Activated CD8-positive, alpha-beta memory T cell treated with anti-CD3 and anti-CD28 coated beads, Interleukin-2, amount 50 U/mL, for 48 hours (primary cell): ENCODE measurements at places on chromosomes 12 and 14.
A peak's percentile ranks its signal among the peaks of the same experiment; 100 is the strongest.

- DNase-seq: no peak
These were observed 158.5 kb upstream of the HMGA2 start for GRCh38 chr12:65665817-65666216.

DNA sequence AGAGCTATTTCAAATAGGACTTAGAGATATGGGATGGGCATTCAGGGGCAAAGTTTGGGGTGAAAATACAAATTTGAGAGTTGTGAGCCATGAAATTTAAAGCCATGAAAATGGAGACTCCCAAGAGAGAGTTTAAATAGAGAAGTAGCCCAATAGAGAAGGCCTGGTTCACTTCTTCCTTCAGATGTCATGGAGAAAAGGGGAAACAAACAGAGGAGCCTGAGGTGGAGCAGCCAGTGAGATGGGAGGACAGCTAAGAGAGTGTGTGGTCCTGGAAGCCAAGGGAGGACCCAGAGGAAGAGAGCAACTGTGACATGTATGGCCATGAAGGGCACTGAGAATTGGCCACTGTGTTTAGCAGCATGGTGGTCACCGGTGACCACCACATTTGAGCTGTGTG, 12.3 kb upstream of the DYNLL1 start:
- no peak for DNase-seq

DNA sequence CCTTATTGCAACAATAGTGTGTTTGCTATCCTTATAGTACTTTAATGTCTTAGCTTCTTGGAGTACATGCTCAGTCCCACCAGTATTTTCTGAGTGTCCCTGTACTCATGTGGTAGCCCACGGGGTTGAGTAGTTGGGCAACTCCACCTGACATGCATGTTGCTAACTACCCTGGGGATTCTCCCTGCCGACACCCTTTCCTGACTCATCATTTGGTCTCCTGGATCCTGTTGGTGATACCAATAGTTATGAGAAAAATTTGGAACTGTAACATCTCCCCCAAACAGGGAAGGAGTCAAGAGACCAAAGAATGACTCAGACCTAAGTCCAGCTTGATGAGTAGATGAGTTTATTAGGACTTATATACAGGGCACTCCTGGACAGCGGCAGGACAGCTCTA, 101.6 kb downstream of the BRMS1L start:
- DNase-seq: no peak

- DNase-seq: peak; percentile 87
These were observed 91.4 kb downstream of the SETD3 start for GRCh38 chr14:99389174-99389826.

GRCh38 chr12:128316973-128317526, 50.1 kb downstream of the TMEM132C start:
- no peak for DNase-seq

- DNase-seq: no peak
These were observed 368.0 kb downstream of the C12orf50 start for GRCh38 chr12:87660987-87661774.

- DNase-seq: no peak
These were observed 45.3 kb upstream of the NAA30 start for GRCh38 chr14:57345106-57345505.

DNA sequence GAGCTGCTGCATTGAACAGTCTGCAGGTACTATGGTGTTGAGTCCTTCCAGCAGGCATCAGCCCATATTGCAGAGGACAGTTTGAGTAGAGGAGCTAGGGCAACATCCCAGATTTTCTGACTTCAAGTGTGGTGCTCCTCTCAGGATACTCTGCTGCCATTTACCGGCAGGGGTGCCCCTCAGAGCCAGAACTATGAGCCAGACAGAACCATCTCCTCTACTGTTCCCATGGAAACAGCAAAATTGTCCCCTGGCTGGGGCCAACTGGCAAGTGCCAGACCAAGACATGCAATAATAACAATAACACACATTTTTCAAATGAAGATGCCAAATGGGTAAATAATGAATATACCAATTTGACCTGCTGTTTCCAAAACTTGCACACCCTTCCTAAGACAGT, 102.9 kb downstream of the ADCK1 start:
- DNase-seq: no peak

GRCh38 chr14:20857630-20858261, 33.4 kb upstream of the RNASE3 start:
- DNase-seq: peak; percentile 94

DNA sequence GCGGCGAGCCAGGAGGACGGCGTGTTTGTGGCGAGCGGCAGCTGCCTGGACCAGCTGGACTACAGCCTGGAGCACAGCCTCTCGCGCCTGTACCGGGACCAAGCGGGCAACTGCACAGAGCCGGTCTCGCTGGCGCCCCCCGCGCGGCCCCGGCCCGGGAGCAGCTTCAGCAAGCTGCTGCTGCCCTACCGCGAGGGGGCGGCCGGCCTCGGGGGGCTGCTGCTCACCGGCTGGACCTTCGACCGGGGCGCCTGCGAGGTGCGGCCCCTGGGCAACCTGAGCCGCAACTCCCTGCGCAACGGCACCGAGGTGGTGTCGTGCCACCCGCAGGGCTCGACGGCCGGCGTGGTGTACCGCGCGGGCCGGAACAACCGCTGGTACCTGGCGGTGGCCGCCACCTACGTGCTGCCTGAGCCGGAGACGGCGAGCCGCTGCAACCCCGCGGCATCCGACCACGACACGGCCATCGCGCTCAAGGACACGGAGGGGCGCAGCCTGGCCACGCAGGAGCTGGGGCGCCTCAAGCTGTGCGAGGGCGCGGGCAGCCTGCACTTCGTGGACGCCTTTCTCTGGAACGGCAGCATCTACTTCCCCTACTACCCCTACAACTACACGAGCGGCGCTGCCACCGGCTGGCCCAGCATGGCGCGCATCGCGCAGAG, 873 bp downstream of the PLXNC1 start:
- DNase-seq: peak; percentile 78

DNA sequence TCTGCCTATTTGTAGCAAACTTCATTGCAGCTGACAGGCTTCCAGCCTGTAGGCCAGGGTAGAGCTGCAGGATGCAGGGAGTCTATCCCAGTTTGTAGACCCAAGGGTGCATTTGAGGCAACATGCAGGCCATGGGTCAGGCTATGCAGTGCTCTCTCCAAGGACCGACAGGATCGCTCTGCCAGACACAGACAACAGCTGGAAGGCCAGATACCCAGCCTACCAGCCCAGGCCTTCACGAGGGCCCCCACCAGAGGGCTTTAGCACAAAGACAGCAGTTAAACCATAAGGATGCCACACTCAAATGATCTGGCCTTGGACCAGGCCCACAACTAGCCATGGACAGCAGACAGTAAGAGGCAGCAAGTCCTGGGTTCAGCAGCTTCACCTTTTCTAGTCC, 10.3 kb downstream of the KCTD10 start:
- no peak for DNase-seq
